ENCODE measurements at places on chromosomes 2 and 18.
A peak's percentile ranks its signal among the peaks of the same experiment; 100 is the strongest.

DNA sequence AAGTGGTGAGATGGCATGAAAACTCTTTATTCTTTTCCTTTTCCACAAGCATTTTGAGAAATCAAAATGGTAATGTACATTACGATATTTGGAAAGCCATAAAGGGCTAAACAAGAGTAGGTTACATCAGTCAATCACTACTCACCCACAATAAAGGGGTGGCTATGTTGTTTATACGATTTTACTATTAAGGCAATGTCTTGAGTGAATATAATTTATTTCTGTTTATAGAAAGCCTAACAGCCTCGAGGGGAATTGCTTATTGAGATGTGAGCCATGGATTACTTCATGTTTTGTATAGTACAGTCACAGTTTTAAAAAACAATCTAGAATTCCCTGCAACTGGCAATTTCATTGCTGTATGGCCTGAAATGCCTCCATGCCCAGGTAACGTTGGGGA lies 237.5 kb upstream of the RBBP8 start:
- no peak for DNase-seq

- no peak for DNase-seq
Measured at GRCh38 chr2:199977984-199978415, 22.6 kb downstream of the MAIP1 start.

GRCh38 chr2:72108121-72108520 lies 39.5 kb downstream of the CYP26B1 start:
- no peak for DNase-seq

DNA sequence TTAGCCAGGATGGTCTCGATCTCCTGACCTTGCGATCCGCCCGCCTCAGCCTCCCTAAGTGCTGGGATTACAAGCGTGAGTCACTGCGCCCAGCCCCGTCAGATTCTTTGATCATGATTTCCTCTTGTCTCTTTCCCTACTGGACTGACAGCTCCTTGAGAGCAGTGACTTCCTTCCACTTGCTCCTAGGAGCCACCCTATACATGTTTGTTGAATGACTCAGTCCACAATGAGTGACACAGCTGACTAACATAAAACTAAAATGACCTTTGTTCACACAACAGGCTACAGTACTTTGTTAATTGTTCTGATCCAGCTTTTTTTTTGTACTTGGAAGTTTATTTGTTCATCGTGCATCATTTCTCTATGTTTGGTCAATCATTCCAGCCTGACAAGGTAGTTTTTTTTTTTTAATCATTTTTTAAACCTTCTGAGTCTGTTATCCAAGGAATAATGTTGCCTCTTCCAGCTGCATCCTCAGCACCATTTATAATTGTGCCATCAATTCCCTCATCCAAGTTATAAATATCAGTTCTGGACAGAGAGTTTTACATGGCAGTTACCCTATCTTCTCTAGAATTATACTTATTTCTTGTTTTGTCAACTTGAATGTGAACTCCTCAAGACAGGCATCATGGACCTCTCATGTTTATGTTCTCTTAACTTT lies 42.9 kb upstream of the TUBA3E start:
- DNase-seq, result no peak

DNA sequence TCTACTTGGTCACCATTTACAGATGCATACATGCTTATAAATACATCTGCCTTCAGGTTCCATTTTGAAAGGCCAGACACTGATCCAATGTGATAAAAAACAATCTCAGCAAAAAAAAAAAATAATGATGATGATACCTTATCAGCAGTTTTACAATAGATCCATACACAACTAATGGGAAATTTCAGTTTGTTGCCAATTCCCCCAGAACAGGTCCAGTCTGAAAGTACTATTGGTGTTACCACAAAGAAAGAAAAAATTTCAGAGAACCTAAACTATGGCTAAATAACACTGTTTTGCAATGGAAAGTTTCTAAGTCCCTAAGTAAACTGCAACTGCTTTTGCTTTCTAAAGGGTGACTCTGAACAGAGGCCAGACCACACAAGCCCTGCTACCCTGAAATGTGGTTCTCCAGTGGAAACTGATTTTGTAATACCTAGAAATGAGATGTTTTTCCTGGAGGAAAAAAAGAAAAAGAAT lies 54.1 kb downstream of the LPIN2 start:
- no peak for DNase-seq

- no peak for DNase-seq
Measured at GRCh38 chr2:27306573-27307286, 1.5 kb downstream of the UCN start.

- peak; percentile 55 for DNase-seq
Measured at GRCh38 chr2:190791347-190791975, 89.2 kb upstream of the GLS start.

DNA sequence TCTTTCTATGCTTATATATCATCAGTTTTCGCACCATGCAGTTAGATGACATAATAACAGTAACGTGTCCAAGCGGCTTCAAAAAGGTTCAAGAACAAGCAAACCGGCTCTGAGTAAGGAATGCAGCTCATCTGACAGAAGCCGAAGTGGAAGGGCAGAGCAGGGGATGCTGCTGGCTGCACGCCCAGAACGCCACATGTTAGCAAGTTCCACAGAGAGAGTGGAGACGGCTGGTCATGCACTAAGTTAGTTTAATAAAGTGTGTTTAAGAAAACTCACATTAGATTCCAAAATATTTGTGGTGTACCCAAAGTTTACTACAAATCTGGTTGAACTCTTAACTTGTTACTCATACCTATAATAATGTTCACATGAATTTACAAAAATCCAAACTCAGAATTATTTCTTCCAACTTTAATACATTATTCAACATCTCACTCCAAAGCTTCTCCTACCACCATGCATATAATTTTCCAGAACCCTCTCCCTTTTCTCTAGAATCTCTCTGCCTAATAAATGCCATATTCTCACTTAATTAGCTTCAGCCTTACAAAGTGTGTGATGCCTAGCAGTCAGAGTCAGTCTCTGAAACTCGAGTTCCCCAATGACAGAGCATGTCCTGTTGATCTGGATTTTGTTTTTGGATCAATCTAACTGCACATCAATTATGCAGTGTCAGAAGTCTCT lies 170.0 kb downstream of the DNAH7 start:
- no peak for DNase-seq

DNA sequence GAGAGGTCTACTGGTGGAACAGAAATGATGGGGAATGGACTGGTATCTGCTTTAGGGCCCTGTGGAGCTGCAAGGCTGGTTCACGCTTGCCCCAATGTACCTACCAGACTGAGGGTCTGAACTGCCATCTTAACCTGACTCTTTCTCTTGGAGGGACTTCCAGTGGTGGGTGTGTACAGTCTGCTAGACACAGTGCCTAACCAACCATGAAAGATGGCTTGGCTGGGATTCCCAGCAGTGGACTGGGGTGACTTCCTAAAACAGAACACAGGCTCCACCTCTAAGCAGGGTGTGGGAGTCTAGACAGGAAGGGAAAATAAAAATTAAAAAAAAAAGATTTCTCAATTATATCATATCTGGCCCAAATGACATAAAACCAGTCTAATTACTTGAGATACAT lies 25.5 kb upstream of the MYO3B start:
- no peak for DNase-seq

DNA sequence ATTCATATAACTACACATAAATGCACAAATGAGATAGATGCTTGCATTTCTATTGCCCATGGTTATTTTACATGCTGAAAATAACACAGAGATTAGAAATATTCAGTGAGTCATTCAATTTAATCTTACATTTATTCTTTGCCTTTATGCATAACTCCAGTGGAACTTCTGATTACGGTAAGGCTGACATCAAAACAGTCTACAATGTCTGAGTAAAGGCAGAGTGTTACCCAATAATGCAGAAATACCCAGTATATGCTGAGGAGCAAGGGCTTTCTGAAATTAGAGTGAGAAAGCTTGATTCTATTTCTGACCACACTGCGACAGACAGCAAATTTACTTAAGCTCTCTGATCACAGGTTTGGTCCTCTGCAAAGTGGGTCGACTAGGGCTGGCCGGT lies 9.2 kb downstream of the NMI start:
- DNase-seq, result no peak

DNA sequence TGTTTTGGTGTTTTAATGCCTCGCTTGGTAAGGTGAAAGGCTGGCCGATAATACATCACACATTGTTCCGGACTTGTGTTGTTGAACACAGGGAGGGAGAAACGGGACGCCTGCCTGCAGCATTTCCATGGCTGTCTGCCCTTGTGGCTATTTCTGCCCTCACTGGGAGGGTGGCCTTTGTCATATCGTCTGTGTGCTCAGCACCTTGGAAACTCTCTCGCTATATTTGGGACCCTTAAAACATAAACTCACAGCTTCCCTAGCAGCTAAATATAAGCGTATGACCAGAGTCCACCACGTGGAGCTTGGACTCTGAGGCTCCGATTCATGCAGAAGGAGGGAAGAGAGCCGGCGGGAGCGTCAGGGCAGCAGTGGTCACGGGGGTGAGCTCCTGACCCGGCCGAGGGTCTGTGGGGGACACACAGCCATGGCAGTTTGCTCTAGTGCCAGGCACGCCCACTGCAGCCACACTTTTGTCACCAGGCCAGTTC lies 111.7 kb downstream of the SH3BP4 start:
- no peak for DNase-seq

DNA sequence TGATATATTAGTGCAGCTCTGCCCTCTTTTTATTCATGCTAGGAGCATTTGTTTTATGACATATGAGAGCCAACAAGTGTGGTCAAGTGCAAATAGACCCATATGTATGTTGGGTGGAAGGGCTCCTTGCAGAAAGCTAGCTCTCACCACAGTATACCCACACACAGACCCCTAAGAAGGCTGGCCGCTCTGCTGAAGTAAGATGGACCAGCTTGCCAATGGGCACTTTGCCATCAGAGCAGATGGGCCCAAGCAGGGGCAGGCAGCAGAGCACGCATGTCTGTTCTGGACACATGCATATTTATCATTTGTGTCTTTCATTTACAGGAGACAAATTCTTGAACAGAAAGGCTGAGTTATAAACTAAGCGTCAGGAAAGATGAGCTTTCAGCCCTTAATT lies 187.5 kb upstream of the DTNA start:
- no peak for DNase-seq

DNA sequence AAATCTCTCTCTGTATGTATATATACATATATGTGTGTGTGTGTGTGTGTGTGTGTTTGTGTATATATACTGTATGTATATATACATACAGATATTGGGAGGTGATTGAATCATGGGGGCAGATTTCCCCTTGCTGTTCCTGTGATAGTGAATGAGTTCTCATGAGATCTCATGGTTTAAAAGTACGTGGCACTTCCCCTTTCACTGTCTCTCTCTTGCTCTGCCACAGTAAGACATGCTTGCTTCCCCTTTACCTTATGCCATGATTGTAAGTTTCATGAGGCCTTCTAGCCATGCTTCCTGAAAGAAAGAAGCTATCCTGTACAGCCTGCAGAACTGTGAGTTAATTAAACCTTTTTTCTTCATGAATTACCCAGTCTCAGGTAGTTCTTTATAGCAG lies 18.8 kb upstream of the CCDC195 start:
- DNase-seq, result no peak

DNA sequence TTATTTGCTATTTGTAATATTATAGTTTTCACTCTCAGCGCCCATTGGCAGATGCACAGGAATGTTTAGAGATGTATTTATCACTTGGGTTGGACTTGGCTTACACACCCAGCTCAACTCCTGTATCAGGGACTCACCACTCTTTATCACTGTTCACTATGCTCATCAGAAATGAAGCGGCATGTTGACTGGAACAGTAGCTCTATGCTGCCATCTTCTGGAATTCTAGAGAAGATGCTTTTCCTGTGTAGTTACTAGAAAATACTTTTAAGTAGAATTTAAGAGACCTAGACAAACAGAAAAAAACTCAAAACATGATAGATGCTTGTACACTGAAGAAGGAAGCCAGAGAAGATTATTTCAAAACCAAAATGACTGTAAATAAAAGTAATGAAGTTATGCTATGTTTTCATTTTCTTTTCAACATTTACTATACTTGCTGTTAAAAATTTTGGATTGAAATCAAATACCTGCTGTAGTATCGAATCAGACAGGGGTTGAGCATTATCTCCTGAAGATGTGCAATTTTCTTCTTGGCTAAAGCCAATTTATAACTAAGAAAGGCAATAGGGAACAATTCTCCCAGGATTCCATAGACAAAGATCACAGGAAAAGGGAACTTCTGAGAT lies 47.4 kb upstream of the NXPH2 start:
- no peak for DNase-seq

DNA sequence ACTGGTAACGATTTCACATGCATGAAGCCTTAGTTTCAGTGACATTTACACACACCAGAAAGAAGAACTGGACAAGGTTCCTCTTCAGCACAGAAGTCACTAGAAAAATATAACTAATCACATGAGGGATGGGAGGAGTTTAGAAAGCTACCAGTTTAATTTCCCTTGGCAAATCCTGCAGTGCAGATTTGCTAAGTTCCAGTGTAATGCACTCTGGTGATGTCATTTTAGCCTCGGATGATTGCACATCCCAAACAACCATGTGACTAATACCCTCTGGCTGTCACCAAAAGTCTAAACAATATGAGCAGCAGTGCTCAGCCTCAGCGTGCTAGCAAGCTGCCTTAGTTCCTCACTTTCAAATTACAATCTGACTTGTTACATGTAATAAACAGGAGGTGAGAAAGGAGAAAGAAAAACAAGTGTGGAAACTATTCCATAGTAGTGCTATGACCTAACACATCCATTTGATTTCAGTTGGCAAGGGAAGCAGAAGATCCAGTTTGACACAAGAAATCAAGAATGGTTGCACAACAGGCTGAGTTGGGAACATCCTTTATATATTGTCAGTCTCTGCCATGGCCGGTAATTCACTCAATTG lies 35.3 kb upstream of the PPP1CB start:
- no peak for DNase-seq

- no peak for DNase-seq
Measured at GRCh38 chr2:37707393-37707792, 36.0 kb upstream of the CDC42EP3 start.

DNA sequence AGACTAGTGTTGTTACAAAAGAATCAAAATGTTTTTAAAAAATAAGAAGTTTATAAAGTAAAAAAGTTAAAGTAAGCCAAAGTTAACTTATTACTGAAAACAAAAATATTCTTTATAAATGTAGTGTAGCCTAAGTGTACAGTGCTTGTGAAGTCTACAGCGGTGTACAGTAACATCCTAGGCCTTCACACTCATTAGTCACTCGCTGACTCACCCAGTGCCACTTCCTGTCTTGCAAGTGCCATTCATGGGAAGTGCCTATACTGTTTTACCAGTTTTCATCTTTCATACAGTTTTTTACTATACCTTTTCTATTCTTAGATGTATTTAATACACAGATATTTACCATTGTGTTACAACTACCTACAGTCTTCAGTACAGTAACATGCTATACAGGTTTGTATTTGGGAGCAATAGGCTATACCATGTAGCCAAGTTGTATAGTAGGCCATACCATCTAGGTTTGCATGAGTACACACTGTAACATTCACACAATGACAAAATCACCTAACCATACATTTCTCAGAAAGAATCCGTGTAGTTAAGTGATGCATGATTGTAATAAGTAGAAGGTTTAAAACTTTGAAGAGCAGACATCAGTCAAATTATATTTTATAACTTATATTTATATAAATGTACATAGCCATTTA lies 13.4 kb downstream of the SERPINB7 start:
- DNase-seq, result no peak
